ENCODE measurements at places on chromosomes 4 and X. TPM values are rescaled to one million over a fixed set of nuclear protein-coding genes. Genes with fewer than 3 reads are reported as not detected.
A peak's percentile ranks its signal among the peaks of the same experiment; 100 is the strongest.

- H3K36me3 ChIP-seq, result peaks cover 15% of the 10 kb centered on the region
- peak overlapping the region; percentile 92 for H3K27ac ChIP-seq
- no peak for DNase-seq
These were observed 581.1 kb downstream of the INPP4B start for GRCh38 chr4:142264961-142265360.

- H3K27me3 ChIP-seq, result peaks cover 3% of the 10 kb centered on the region
- H3K4me3 ChIP-seq, result no peak overlapping the region
- H3K27ac ChIP-seq, result no peak overlapping the region
- no peaks in the 10 kb centered on the region for H3K36me3 ChIP-seq
- DNase-seq, result no peak
- H3K4me1 ChIP-seq, result no peaks in the 10 kb centered on the region
These were observed 22.8 kb downstream of the STAP1 start for GRCh38 chr4:67581208-67581857.

DNA sequence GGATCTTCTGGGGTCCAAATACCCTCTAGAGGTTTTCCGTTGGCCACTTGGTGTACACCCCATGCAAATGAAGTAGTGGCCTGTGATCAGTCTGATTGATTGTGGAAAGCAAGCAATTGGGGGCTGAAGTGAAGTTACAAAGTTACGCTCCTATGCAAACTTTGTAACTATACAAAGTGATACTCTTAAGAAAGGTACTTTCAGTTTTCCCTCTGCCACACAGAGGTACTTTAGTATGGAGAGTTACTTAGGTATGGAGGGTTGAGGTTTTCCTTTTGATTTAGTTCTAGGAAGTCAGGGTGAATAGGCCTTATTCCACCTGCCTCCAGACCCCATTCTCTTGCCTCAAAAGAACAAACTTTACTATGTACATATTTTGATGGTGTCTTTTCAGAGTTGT, 28.7 kb downstream of the STAG2 start:
- H3K36me3 ChIP-seq, result no peaks in the 10 kb centered on the region
- DNase-seq, result no peak
- no peak overlapping the region for H3K27ac ChIP-seq
- no peaks in the 10 kb centered on the region for H3K27me3 ChIP-seq
- H3K4me3 ChIP-seq, result no peak overlapping the region

Gene RNF175
- total RNA-seq, result 2.5 TPM

Gene NPY2R
- not detected for total RNA-seq

Gene TLR1
- total RNA-seq, result 0.82 TPM
